Bronchus fibroblast of lung (primary cell): ENCODE measurements at places on chromosomes 11 and 22. TPM values are rescaled to one million over a fixed set of nuclear protein-coding genes. Genes with fewer than 3 reads are reported as not detected.

OR4D5 gene
- total RNA-seq: not detected in 2 replicates

EIF3F gene
- 513 and 608 TPM in 2 replicates for total RNA-seq

TSG101 gene
- 78.2 and 92.1 TPM in 2 replicates for total RNA-seq

OR52B4 gene
- total RNA-seq: not detected in 2 replicates

PANX3 gene
- not detected in 2 replicates for total RNA-seq

CCDC157 gene
- 3.4 and 4.6 TPM in 2 replicates for total RNA-seq

GRAP2 gene
- total RNA-seq: not detected in 2 replicates

MAJIN gene
- not detected in 2 replicates for total RNA-seq

NPAS4 gene
- not detected in 2 replicates for total RNA-seq

LRRN4CL gene
- 10.0 and 10.9 TPM in 2 replicates for total RNA-seq

TRIM22 gene
- total RNA-seq: 5.8 and 7.6 TPM in 2 replicates

C11orf98 gene
- 128 and 158 TPM in 2 replicates for total RNA-seq

P4HA3 gene
- total RNA-seq: 2.4 and 3.7 TPM in 2 replicates

CASP5 gene
- total RNA-seq: not detected in 2 replicates

SMPD1 gene
- 47.6 and 53.0 TPM in 2 replicates for total RNA-seq

ROBO4 gene
- total RNA-seq: 2.2 and 2.7 TPM in 2 replicates

PACSIN3 gene
- 34.8 and 41.2 TPM in 2 replicates for total RNA-seq
